Kidney capillary endothelial cell (primary cell): ENCODE measurements at places on chromosomes 12 and 14.

DNA sequence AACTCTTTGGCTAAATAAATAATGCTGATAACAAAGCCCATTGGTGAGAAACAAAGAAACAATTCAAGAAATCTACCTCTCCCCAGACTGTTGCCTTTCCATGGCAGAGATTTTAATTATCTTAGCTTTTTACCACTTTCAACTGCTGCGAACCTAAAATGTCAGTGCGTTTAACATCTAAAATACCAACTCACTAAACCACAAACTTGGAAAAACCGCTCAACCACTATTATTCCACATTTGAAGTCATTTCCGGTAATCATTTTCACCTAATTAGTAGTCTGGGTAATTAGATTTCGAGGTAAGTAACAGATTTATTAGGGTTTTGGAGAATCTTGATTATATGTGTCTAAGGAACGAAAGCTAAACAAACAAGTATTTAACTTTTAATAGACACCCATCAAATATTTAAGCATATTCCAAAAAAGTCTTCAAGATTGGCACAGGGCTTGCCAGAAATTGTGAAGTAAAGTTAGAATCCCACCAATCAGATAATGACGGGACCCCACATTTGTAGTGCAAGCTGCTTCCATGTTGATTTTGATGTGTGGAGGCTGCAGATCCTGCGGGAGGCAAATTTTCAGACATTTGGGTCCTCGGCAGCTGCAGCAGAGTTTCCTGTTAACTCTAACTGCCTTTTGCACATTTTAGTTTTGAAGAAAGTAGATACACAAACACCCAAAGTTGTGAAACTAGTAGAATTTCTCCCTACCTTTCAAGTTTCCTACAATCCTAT lies 4.1 kb downstream of the OTX2 start:
- DNase-seq, result no peak

- DNase-seq, result no peak
Observed at GRCh38 chr12:114018669-114019068, 52.5 kb upstream of the RBM19 start.

DNA sequence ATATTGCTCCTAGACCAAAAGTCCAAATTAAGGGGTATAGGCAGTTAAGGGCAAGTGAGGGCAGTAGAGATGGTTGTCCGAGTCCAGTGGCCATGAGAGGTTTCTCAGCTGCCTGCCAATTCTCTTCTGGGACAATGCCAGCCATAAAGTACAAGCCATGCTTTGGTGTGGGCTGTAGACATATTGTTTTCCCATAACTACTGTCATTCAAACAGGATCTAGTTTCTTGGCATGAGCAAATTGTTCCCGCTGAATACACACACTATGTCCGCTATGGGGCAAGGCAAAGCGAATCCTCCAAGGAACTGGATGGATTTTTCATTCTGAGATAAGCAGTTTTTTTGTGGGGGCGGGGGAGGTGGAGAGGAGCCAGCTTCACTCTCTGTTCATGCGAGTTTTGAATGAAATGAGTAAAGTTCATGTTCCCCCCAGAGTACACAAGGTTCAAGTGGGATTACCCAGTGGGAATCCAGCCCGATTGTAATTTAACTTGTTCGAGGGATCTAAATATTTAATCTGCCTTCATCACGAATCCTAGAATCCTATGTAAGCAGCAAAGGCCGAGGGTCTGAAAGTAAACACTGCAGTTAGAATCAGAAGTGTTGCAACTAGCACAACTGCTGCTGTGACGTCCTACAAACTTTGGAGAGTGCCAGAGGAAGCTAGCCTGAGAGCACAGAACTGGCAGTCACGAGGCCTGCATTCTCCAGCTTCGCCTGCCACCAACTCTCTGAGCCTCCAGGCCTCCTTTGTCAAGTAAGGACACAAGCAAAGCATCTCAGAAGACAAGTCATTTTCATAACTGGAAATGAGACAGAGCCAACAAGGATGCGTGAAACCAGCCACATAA lies 137.0 kb downstream of the CRADD start:
- DNase-seq, result no peak

- no peak for DNase-seq
Observed at GRCh38 chr12:8689681-8690080, 8.1 kb upstream of the RIMKLB start.

GRCh38 chr12:107351713-107352112 lies 258.4 kb upstream of the CRY1 start:
- DNase-seq, result no peak
